ENCODE measurements at places on chromosomes 2 and 18.

DNA sequence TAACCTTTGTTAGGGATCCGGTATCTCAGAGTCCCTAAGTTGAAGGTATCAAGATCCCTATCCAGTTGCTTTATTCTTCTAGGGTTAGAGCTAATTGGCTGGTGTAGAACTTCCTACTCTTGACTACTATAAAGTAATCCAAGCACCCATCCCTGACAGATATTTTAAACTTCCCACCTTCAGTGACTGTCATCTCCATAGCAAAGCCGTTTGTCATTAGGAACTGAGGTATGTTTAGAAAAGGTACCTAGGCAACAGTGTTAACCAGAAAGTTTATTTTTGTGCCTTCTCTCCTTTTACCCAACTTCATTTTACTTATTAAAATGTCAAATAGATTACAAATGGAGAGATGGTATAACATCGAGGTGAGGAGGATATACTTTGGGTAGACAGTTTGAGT, 4.5 kb downstream of the FAM117B start:
- no peak for DNase-seq

DNA sequence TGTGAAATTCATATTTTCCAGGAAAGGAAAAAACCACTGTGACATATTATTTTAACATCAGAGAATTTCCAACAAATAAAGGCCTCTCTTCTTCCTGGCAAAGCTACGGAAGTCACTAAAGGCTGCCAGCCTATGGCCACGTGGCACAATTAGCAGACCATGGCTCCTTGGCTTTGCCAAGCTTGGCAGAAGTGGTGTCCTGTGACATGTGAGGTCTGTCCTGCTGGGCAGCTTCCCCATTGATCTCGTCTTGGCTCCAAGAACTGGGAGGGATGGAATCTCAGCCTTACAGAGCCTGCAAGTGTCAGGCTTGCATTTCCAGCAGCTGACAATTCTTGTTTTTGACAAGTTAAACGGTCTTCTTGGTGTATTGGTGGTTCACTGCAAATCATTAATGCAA, 226.9 kb upstream of the THSD7B start:
- DNase-seq: no peak

- DNase-seq: no peak
Measured at GRCh38 chr2:127811397-127812321, 688 bp upstream of the WDR33 start.

DNA sequence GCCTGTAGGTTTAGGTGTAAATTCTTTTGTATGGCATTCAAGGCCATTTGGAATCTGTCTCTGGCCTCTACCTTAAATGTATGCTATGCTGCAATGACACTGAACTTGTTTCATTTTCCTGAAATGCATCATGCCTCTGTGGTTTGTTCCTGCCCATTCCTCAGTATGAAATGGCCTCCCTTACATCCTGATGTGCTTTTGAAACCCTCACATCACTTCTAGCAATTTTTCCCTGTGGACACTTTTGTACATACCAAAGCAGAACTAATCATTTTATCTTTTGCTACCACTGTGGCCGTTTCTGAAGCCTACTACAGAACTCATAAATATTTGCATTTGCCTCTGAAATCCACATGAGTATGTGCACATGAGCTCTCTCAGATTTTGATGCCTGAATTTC, 557.2 kb downstream of the ERBB4 start:
- no peak for DNase-seq

DNA sequence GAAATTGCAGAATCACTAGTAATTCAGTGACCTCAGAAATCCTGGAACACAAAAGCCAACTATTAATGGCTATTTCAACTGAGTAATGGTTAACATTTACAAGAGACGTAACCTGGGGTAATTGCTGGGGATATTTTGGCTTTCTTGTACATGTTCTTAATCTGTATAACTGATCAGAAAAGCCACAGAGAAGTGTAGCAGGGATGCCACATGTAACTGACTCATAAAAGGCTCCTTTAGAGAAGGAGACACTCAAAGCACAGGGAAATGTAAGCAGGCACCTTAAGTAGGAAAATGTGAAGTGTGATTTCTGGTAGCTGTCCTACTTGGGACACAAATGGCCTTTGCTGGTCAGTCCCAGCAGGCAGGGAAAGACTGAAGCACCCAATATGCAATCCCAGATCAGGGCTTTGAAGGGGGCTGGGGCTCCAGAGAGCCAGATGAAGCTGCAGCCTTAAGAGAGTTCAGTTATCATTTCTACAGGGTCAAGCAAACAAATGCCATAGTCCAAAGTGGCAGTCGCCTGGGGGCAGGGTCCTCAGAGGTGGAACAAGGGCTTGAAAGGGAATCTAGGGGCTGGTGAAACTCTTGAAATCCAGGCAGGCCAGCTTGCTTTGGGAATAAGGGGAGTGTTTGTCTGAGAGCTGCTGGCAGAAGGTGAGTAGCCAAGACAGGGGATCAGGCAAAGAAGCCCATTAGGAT, 7.2 kb upstream of the SPOPL start:
- DNase-seq: no peak

- DNase-seq: no peak
Measured at GRCh38 chr18:56639104-56639381, 651 bp upstream of the TXNL1 start.

- DNase-seq: no peak
Measured at GRCh38 chr2:217551252-217551899, 451.4 kb downstream of the TNS1 start.

GRCh38 chr2:231613663-231614558, 21.2 kb downstream of the TEX44 start:
- peak; percentile 71 for DNase-seq

DNA sequence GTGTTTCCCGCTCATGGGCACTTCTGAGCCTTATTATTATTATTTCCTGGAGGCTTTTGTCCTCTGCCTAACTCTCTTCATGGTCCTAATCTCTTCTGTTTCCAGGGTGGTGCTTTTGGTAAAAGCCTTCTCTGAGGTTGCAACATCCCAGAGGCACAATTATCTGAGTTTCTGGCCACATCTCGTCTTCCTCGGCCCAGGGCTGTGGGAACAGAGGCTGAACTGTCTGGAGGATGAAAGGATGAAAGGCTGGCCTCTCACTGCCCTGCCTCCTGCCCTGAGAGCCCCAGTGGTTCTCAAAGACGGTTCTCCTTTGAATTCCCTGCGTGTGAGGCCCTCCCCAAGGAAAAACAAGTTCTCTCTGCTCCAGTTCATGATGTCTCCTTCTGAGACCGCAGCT, 13.8 kb downstream of the GYPC start:
- no peak for DNase-seq

GRCh38 chr2:109408043-109408335, 205.8 kb downstream of the SEPTIN10 start:
- no peak for DNase-seq

DNA sequence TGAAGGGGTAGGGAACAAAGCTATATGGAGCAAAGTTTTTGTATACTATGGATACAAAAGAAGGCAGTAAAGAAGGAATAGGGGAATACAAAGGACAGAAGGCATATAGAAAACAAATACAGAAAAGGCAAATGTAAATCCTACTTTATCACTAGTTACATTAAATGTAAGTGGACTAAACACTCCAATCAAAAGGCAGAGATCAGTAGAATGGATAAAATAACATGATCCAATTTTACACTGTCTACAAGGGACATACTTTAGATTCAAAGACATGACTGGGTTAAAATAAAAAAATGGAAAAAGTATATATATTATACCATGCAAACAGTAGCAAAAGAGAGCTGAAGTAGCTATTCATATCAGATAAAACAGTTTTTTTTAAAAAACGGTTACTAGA, 215.0 kb downstream of the PDE11A start:
- DNase-seq: no peak

DNA sequence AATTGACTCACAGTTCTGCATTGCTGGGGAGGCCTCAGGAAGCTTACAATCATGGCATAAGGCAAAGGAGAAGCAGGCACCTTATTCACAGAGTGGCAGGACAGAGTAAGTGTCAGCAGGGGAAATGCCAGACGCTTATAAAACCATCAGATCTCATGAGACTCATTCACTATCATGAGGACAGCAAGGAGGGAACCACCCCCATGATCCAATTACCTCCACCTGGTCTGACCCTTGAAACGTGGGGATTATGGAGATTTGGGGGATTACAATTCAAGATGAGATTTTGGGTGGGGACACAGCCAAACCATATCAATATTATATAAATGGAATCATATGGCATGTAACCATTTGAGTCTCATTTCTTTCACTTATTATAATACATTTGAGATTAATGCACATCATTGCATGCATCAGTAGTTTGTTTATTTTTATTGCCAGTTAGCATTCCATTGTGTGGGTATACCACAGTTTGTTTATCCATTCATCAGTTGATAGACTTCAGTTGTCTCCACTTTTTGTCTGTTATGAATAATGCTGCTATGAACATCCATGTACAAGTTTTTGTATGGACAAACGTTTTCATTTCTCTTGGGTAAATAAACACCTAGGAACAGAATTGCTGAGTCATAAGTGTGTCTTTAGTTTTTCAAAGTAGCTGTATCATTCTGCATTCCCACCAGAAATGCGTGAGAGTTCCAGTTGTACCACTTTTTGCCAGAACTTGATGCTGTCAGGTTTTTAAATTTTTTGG, 5.8 kb upstream of the SRBD1 start:
- no peak for DNase-seq

DNA sequence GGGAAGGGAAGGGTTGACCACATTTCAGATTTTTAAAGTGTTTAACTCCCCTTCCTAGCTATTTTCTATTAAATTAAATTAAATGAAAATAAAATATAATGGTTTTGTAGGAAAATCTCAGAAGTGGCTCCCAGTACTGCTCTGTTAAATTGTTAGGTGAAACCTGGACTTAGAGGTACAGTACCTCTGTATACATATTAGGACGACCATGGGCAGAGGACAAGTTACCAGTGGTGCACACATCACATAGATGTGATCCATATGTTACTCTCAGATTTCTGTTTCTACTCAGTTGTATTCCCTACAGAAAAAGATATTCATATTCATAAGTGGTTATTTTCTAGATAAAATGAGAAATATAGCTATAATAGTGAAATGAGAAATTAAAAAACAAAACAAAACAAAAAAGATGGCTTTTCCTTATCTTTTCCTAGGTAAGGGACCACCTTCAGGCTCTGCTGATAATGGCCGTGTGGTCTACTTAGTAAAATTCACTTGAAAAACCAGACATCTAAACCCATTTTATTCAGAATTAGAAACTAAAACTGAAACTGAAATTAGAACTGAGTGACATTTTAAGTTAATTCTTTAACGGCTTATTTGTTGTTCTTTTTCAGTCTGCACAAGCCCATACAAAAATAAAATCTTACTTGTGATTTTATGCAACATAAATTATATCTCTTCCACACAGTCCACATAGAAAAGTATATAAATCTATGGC, 832.5 kb upstream of the CHAC2 start:
- no peak for DNase-seq

GRCh38 chr2:23589220-23589647, 204.3 kb downstream of the KLHL29 start:
- no peak for DNase-seq

GRCh38 chr2:217798743-217799562, 203.8 kb downstream of the TNS1 start:
- DNase-seq: no peak

- DNase-seq: no peak
Measured at GRCh38 chr2:201827621-201828020, 21.3 kb downstream of the CDK15 start.

DNA sequence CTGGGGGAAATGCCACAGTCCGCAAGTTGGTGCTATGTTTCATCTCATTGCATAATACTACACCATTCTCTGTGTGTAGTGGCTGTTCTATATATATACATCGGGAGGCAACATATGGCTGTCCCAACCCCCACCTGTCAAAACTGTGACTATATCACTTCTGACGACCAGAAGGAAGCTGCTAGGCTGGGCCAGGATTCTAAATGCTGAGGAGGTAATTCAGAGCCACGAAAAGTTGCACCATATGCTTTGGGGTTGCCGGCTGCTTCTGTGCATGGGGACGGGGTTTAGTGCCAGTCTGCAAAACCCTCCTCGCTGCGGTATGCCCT, 117.3 kb downstream of the MSH2 start:
- peak; percentile 1 for DNase-seq

DNA sequence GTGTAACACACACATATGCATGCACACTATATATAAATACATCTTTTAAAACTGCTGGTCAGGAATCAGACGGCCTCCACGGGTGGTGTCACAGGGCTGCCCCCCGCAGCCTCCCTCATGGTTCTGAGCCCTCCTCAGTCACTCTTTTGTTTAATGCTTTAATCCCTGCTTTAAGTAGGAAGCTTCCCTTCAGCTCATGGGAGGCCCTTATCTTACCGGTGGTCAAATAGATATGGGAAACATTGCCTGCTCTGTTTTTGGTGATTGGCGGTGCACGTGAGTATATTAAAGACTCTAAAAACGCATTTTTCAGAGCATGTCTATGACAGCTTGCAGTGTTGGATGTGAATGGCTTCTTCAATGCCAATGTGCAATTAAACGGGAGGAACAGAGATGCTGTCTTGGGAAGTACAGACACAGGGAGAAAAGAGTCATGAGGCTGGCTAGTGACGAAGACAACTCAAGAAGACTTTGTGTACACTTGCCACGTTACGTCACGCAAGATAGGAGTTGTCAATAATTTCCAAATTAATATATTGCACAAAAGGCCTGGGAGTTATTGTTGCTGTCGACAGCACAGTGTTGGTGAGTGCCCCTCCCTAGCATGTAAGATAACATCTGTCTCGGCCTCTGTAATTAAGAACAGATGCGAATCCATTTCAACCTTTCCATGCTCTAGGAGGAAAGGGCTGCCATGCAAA, 23.3 kb downstream of the GNLY start:
- DNase-seq: no peak

- DNase-seq: no peak
Measured at GRCh38 chr2:238321467-238321866, 1.1 kb downstream of the TRAF3IP1 start.

DNA sequence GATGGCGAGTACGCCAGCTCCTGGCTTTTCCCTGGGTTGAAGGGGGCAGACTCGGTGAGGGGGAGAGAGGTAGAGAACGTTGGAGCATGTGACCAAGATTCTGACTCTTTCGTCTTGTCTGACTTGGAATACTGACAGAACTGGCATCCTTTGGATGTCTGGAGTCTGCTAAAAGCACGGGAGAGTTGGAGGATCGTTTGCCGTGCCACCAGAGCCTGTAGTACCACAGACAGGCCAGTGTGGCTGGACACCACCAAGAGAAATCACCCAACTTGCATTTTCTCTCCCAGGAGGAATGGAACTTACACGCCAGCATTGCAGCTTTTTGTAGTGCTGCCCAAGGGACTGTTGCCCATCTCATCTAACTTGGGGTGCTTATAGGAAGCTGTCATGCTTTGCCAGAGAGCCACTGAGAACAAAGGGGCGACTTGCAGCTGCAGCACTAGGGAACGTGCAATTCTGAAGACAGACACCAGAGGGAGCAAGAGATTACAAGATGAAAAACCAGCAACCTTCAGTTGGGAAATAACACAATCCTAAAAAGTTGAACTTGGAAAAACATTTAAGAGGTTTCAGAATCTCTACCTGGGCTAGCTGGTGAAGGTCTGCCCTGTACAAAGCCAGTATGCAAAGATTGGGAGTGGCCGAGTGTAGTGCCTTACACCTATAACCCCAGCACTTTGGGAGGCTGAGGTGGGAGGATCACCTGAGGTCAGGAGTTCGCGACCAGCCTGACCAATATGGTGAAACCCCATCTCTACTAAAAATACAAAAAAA, 24.1 kb downstream of the PSMG2 start:
- peak; percentile 50 for DNase-seq

GRCh38 chr2:32958821-32959220, 12.1 kb downstream of the LTBP1 start:
- no peak for DNase-seq

- DNase-seq: no peak
Measured at GRCh38 chr2:1714291-1715064, 29.8 kb downstream of the PXDN start.

Data from activated CD4-positive, alpha-beta T cell treated with anti-CD3 and anti-CD28 coated beads for 24 hours (primary cell).